ENCODE measurements at places on chromosomes 7 and 10.

GRCh38 chr7:107037717-107038603 lies 6.5 kb upstream of the PRKAR2B start:
- DNase-seq = no peak

GRCh38 chr7:114087653-114088469 lies 169.1 kb upstream of the PPP1R3A start:
- no peak for DNase-seq

DNA sequence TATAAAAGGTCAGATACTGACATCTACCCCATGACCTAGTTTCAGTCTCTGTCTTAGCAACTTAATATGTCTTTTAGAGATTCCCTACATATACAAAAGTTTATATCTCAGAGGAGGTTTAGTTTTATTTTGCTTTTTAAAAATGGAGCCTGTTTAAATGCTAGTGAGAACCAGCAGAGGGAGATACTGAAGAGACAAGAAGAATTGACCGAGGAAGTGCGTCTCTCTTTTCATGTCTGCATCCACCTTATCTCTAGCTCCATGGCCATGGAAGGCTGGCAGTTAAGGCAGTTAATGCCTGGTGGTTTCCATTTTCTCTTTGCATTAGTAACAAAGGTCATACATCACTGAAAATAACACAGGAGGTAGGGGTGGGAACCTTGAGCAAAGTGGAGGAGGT lies 10.7 kb downstream of the SUV39H2 start:
- DNase-seq = no peak

GRCh38 chr10:70283445-70284399 lies at the start of gene NPFFR1:
Gene NPFFR1 (minus strand): TSS chr10:70284004. CDS start chr10:70283676, 328 bp downstream.
- no peak for DNase-seq

DNA sequence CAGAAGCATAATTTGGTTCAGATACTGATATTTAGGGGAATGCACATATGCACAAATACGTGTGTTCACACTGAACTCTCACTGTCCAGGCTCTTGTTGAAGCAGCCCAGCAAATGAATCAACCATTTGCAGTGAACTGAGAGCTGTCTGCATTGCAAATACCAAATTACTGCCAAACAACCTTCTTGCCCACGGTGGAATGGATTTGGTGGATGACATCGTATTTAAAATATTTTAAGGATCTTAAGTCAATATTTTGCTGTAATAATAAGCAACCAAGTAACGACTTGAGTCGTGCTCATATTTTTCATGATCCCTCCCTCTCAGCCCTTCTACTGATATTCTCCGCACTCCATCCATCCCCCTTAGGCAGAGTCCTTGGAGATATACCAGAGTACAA lies 107.9 kb upstream of the FEZF1 start:
- DNase-seq = peak; percentile 3

DNA sequence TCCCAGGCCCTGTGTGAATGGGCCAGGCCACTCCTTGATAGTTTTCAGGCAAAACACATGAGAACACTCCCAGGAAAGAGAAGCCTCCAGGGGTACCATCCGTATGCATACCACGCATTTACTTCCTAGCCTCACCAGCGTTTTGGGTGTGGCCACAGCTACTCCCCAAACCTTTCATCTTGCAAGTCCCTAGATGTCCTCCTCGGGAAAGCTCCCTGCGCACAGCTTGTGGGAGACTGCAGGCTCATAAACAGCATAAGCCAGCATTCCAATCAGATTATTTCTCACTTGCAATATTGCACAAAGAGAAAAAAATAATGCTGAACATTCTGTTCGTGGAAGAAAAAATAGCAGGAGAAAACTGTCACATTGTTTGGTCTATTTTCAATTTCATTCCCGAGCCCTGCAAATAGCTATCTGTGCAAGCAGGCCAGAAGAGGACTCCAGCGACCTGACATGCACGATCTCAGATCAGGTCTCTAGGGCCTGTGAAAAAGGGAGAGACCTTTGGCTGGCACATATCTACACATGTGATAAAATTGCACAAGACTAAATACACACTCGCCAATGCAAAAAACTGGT lies 175.6 kb downstream of the PLXNA4 start:
- no peak for DNase-seq

DNA sequence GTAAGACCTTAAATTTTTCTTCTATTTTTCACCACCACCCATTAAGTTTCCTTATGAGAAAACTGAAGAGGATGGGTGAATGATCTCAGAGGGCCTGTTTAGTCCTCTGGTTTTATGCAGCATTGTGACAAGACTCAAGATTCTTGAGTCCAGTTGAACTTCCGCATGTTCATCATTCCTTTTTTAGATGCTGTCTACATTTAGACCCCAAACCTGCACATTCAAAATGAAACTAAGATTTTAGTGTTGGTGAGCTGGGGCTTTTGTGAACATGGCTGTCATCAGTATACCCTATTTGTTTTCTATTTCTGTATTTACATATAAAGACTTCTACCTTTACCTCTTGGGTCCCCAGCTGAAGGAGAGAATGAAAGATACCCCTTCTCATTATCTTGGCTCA lies 31.1 kb downstream of the NET1 start:
- no peak for DNase-seq

- no peak for DNase-seq
These were observed 52.4 kb upstream of the TMEM140 start for GRCh38 chr7:135095450-135095849.

- DNase-seq = no peak
These were observed 33.6 kb upstream of the DNMBP start for GRCh38 chr10:100043344-100043743.

DNA sequence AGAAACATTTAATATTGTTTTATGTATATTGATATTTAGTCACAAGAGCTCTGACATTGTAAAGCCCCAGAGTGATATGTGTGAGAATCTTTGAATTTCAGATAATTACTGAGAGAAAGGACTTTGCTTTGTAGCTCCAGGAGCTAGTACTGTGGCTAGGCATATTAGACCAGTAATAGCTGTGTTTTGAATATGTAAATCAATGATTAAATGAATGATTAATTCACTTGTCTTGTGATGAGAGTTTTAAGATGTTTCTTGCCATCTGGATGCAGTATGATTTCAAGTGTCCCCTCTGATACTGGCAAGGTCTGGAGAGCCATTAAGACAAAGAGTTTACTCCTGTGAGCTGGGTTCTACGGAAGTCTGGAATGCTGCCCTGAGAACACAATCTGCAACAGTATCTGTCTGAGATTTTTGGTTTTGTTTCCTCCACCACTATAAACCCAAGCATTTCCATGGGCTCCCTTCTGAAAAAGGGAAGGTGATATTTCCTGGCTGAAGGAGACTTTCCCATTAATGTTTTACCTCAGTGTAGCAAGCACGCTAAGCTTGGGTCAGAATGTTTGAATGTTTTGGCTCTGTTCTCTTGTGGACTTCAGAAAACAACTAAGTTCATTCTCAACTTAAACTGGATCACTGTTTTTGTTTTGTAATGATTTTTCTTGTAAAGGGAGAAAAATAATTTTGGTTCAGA lies 61.3 kb upstream of the BICC1 start:
- no peak for DNase-seq

DNA sequence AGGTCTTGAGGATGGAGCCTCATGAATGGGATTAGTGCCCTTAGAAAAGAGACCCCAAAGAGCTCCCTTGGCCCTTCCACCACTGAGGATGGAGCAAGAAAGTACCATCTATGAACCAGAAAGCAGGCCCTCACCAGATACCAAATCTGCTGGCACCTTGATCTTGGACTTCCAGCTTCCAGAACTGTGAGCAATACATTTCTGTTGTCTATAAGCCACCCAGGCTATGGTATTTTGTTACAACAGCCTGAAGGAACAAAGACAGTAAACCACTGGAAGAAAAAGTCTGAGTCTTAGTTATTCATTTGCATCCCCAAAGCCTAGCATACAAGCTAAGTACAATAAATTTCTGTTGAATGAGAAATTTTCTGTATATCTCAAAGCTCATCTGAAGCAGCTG lies 37.9 kb upstream of the TNS3 start:
- no peak for DNase-seq

GRCh38 chr10:34178756-34179155 lies 636.3 kb downstream of the PARD3 start:
- DNase-seq = no peak

DNA sequence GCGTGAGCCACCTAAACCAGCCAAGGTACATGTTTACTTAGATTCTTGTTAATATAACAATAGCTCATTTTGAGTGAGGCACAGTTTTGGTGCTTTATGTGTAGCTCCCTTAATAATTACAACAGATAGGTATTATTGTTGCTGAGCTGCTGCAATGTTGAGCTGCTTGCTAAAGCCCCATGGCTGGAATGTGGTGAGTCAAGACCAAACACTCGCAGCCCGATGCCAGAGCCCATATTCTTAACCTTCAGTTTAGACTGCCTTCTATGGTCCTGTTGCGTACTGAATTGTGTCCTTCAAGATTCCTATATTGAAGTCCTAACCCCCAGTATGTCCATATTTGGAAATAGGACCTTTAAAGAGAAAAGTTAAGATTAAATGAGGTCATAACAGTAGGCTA lies 407.1 kb downstream of the NEBL start:
- no peak for DNase-seq

- DNase-seq = no peak
These were observed 15.5 kb upstream of the ADGRA1 start for GRCh38 chr10:133072196-133072595.

- no peak for DNase-seq
These were observed 33.4 kb downstream of the PRPS1L1 start for GRCh38 chr7:17994079-17994850.

GRCh38 chr7:88278881-88279280 lies 27.8 kb downstream of the STEAP4 start:
- no peak for DNase-seq

DNA sequence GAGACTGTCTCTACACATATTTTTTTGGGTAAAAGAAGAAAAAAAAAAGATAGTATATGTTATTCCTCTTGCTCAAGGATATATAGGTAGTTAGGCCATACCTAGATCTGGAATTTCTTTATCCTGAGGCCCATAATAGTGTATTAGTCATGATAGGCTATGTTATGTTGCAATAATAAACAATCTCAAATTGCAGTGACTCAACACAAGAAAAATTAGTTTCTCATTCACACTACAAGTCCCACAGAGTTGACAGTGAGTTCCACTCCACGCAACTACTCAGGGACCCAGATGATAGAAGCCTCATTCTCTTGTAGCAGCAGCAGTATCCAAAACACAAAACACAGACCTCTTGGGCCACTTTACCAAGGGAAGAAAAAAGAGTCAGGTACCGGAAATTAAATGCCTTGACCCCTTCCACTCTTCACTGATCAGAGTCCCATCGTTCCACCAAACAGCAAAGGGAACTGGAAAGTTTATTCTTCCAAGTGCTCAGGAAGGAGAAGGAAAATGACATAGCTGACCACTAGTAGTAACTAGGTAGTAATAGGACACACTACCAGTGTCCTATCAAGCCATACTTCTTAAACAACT lies 7.4 kb upstream of the C10orf67 start:
- no peak for DNase-seq

- no peak for DNase-seq
These were observed 287.8 kb upstream of the SHH start for GRCh38 chr7:156100086-156100485.

DNA sequence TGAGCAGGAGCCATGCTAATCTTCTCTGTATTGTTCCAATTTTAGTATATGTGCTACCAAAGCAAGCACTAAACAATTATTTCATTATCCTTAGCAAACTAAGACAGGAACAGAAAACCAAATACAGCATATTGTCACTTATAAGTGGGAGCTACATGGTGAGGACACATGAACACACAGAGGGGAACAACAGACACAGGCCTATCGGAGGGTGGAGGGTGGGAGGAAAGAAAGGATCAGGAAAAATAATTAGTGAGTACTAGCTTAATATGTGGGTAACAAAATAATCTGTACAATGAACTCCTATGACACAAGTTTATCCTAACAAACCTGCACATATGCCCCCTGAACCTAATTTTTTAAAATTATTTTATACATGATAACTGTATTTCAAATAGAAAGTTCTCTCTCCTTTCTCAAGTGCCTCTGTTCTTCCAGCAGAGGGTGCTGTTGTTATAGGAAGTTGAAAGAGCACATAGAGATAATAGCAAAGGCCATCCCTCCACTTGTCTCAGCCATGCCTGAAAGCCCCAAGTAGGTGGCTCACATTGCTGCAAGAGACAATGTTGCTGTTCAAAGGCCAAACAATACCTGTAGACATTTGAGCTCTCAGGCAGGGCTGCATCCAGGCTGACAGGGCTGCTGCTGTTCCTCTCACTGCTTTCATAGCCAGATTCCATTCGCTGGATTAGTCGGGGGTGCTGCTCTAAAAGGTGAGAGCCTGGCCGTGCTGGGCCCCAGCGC lies 33.4 kb upstream of the PPP3CB start:
- DNase-seq = no peak

- DNase-seq = no peak
These were observed 11.4 kb upstream of the FAS start for GRCh38 chr10:88979153-88979562.

DNA sequence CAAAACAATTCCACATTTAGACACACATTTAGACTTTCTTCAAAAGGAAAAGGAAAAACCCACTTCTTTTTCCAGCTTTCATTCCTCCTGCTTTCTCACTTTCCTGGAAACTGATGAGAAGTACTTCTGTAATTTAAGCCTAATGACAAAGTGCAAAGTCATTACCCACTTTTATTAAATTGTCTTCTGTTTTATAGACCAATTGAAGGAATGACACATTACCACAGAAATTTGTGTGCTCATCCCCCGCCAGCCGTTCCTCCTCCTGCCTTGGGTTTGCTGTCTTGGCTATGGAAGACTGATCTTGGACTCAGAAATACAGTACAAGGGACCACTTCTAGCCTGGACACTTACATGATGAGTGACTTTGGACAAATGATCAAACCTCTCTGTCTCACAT lies 717.8 kb downstream of the SORCS3 start:
- no peak for DNase-seq

DNA sequence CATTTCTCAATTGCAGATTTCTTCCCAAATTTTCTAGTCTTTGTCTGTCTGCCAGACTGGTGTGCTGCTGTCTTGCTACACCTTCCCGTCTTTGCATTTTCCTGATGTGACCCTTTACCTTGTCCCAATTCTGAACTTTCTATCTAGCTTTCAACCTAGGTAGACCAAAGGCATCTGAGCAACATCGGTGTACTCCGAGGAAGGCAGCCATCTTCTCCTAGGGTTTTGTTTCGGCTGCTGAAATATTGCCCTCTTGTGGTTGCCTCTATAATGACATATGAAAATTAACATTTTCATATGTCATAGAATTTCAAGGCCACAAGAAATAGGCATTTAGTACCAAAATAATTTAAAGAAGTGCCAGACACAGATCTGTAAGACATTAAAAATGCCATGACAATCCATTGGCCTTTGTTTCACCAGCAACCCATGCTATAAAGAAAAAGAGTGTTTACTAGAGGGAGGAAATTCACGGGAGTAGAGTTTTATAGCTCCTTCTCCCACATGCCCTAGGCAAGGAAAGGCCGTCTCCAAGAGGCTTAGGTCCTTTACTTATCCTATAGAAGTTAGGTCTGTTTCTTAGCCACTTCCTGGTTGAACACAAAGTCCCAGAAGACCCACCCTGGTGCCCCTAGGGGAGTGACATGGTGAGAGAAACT lies 23.4 kb downstream of the OR9A2 start:
- DNase-seq = no peak

Data from non-pigmented ciliary epithelial cell (primary cell).